ENCODE measurements at places on chromosomes 5 and 9. TPM values are rescaled to one million over a fixed set of nuclear protein-coding genes. Genes with fewer than 3 reads are reported as not detected.

The TXNDC8 gene
- total RNA-seq: not detected

DNA sequence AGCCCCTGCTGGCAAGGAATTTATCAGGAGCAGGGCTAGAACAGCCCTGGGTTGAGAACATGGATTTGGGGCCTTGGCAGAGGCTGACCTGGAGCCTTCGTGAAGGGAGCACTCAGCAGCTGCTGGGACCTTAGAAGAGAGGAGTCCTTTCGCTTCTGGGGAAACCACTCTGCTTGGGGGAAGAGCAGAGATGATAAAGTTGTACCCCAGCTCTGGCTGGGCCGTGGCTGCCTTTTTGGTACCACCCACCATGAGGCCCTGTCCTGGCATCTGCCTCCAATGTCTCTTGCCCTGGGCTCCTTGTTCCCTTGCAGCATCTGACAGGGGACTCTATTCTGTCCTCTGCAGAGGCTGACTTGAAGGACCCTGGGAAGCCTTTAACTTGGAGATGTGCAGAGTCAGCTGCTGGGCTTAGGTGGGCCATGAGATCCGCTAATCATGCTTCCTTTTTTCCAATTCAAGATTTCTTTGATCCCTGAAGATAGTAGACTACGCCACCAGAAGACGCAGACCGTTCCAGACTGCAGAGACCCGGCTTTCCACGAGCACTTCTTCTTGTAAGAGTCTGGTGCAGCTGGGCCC lies 20.2 kb downstream of the RGS3 start:
- DNase-seq: no peak

- no peak for DNase-seq
Measured at GRCh38 chr5:169944922-169945680, 35.2 kb downstream of the INSYN2B start.

- DNase-seq: no peak
Measured at GRCh38 chr9:4937446-4937845, 47.6 kb upstream of the JAK2 start.

DNA sequence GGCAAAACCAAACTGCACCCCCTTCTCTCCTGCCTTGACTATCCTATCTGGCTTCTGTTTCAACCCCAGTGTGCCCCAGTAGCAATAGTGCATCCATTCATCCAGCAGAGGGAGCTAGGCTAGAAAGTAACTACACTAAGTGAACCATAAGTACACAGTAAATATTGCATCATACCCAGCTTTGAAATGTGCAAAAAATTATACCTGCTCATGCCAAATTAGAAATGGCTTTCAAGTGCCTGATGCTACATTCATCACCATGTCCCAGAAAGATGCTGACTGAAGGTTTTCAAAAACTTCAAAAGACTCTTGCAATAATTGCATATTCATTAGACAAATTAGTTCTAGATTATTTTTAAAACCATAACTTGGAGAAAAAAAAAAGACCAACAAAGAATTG lies 153.5 kb downstream of the PRELID2 start:
- no peak for DNase-seq

The RIGI gene
- 7.8 TPM for total RNA-seq

The OR13C4 gene
- total RNA-seq: not detected

DNA sequence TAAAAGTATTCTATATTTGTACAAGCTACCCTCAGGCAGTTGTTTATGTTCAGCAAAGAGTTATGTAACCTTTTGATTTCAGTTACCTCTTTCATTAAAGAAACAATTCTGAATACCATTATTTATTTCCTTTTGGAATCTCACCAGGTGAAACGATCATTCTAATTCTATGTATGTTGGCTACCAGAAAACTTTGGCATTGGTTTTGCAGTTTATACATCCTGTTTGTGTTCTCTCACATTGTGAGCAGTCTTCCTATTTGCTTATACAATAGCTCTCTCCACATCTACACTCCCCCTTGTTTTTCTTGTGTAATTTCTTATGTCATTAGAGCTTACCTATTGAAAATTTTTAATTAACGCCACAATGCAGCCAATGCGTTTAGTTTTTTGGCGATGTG lies 276.0 kb upstream of the MPDZ start:
- DNase-seq: no peak

The MORN5 gene
- 4.9 TPM for total RNA-seq

The ADAMTS2 gene
- 23.9 TPM for total RNA-seq

DNA sequence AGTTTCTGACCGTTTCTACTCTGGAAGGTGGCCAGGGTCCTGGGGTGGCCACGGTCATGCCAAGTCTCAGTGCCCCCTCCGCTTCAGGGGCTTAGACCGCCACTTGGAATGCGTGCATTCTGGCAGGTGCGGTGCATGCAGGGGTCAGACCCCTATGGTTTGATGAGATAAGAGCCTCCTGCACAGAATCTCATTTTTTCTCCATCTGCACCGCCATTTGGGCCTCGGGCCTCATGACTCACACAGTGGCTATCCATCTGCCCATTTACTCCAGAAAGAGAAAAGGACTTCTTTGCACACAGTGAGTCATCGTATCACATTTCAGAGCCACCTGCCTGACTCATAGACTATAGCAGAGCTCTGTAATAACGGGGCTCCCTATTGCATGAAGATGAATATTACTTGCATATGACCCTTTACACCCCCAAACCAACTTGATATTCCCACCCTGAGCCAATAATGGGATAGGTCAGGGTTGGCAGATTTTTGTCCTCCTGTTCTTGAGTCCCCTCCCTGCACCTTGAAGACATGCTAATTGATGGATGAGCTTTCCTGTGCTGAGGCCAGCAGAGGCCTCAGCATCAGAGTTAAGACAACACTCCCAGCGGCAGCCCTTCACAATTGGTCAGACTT lies 157.4 kb downstream of the NR3C1 start:
- DNase-seq: no peak

The ATP6V1G1 gene
- 93.2 TPM for total RNA-seq

DNA sequence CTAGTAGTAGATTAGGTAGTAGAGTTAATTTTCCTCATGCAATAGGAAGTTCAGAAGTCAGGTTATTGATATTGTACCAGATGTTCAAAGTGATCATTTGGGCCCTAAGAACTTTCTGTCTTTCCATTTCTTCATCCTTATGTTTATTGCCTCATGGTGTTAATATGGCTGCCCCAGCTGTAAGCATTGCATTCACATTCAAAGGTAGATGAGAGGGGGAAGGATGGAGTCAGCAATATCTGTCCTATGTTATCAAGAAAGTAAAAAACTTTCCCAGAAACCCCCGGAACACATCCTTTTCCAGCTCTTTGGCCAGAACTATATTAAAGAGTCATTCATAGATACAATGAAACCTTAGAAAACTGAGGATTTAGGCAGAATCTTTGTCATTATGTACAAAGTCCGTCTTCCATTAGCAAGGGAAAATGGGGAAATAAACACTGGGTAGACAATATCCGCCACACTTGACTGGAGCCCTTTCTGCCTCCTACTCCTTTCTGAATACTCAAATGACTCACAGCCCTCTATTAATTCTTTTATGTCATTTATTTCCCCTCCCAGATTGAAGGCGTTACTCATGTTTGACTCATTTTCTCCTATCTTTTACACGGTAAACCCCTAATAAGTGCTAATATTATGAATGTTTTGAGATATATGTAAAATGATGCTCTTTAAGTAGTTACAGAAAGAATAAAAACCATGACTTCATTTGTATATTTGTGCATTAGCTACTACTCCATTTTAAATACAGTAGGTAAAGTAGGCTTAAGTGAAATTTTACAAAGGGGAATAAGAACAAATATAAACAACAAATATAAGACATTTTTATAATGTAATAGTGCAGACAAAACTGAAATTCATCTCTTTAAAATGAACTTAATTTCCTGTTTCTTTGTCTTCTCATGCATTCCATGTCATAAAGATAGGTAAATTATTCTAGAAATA lies 127.6 kb downstream of the SLF1 start:
- DNase-seq: no peak

DNA sequence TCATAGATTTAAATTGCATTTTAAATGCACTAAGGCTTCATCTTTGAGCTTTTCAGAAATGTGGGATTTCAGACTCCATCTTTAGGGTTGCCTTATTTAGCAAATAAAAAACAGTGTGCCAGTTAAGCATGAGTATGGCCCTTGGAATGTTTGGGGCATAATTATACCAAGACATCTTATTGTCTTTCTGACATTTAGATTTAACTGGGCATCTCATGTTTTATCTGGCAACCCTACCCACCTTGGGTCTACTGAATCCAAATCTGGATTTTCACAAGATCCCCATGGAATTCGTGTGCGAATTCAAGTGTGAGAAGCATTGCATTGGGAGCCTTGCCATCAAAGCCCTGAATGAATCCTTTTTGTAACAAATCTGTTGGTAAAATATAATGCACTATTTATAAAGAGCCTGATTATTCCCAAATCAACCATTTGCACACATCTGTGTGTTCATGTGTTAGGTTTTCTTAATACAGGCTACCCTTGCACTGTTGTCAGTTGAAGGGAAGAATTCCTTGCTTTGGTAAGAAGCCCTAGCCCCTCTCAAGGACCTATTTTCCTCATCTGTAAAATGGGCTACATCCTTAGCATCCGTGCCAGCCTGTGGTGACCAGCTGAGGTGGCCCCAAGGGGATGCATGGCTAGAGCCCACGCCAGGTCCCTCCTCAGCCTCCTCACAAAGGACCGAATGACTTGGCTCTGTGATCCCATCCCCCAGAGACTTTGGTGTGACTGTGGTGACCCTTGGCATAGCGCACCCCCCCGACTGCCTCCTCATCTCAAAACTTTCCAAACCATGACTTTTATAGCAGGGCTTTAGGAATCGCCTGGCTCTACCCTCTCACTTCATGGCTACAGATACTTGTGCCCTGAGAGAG lies 8.1 kb downstream of the GSN start:
- no peak for DNase-seq

DNA sequence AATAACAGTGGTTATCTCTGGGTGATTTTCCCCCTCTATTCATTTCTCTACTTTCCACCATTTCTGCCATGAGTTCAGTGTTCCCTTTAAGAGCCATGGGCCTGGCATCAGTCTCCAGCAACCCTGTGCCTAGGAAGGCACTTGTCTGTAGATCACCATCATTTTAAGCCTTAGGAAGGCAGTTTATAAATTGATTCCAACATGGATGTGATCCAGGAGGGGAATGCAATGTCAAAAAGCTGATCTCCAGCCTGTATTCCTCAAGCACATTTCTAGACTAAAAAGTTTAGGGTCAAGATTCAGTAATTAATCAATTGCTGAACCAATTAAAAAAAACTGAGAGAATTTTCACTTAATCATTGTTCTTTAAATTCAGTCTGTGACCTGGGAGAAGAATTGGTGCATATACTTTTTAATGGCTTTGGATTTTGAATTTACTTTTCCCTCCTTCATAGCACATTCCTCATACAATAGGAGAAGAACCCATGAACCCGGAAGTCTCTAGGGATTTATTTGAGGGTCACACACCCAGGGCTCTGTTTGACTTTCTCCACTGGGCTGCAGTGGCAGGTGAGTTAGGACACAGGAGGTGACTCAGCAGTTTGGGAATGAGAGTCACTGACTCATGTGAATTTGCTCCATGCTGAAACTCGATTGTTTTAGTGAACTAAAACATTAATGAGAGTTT lies 6.1 kb upstream of the ERMP1 start:
- no peak for DNase-seq

The C6 gene
- total RNA-seq: 13.3 TPM

The PSD2 gene
- total RNA-seq: 0.15 TPM

DNA sequence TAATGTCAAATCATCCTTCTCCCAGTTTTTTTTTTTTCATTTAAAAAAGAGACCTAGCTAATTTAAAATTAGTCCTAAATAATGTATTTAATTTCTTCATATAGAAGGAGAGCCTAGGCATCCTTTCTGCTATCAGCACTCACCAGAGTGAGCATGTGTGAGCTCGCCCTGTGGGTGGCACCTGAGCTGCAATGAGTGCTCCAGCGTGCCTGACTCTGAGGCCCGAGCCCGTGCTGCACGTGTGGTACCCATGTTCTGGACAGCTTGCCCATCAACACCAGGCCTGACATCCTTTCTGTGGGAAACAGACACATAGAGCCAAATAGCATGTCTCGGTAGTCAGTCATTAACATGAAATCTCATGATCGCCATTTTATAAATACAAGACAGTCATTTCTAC lies 381.4 kb downstream of the DTWD2 start:
- peak; percentile 33 for DNase-seq

GRCh38 chr5:142202282-142202681 lies 93.7 kb downstream of the NDFIP1 start:
- no peak for DNase-seq

The F2RL1 gene
- 2.1 TPM for total RNA-seq

DNA sequence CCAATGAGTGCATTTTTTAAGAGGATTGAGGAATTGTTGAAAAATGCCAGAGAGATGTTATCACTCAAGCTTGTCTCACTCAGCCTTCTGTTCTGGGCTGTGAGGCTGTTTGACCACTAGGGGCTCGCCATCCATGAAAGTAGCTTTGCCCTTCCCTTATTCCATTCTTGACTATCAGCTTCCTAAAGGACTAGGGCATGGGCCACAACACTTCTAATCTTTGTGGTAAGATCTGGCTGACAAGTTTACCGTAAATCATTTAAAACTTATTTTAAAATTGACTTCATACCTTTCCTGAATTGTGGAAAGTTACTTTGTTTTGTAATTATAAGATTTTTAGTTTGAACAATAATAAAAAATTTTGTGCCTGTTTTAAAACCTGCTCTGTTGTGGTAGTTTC lies 49.5 kb downstream of the TJP2 start:
- no peak for DNase-seq

- DNase-seq: no peak
Measured at GRCh38 chr9:89032173-89032572, 40.9 kb downstream of the S1PR3 start.

DNA sequence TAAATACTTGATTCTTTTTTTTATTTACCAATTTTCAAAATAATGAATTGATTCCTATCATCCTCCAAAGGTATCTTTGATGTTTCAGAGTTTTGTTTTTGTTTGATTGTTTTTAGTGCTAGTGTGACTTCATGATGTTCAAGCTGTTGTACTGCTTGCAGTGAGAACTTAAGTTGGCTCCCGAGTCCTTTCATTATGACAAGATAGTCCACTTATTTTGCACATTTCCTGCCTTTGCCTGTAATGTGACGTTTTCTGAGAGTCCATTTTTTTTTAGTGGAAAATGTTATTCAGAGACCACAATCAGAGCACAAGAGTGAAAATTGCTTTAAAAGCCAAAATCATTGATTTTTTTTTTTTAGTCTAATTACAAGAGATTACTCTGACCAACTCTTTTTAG lies 60.1 kb upstream of the FCHO2 start:
- no peak for DNase-seq

The PLAC8L1 gene
- not detected for total RNA-seq

The OBP2B gene
- not detected for total RNA-seq

DNA sequence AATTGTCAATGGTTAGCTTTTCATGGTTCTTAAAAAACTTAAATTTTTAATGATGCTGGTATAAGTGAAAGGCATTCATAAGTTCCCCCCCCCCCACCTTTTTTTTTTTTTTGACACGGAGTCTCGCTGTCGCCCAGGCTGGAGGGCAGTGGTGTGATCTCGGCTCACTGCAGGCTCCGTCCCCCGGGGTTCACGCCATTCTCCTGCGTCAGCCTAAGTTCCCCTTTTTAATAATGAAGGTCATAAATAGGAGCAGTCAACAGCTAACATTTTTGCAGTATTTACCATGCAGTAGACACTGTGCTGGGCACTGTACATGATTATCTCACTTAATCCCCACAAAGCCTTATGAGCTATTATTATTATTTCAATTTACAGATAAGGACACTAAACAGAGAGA lies 556.3 kb downstream of the PDE4D start:
- peak; percentile 10 for DNase-seq

Measured in upper lobe of left lung (tissue), 6 donors.